HuH-7.5 (cell line): ENCODE measurements at places on chromosomes 4 and X.

- no peak for DNase-seq
Observed at GRCh38 chr4:11471618-11472017, 42.9 kb upstream of the HS3ST1 start.

GRCh38 chrX:17597836-17598439 is 139.4 kb upstream of the SCML1 start:
- DNase-seq, result no peak

- no peak for DNase-seq
Observed at GRCh38 chrX:65195621-65196020, 219.4 kb upstream of the ZC4H2 start.

- no peak for DNase-seq
Observed at GRCh38 chr4:30945586-30945985, 225.4 kb downstream of the PCDH7 start.

DNA sequence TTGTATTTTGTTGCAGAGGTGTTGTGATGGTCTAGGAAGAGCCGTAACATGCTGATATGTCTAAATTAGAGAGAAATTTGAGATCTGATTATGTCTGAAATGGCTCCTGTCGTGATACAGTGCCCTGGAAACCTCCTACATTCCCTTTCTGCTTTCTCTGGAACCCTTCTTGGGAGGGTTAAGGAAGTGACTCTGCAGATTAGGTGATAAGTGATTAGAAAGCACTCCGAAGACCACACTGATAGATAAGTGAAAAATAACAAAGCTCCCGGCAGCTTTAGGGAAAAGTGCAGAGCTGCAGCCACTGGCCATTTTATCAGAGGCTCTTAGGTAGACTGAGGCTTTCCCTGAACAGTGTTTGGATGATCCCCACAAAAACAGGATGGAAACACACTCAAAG is 110.6 kb downstream of the MGST2 start:
- DNase-seq, result no peak

DNA sequence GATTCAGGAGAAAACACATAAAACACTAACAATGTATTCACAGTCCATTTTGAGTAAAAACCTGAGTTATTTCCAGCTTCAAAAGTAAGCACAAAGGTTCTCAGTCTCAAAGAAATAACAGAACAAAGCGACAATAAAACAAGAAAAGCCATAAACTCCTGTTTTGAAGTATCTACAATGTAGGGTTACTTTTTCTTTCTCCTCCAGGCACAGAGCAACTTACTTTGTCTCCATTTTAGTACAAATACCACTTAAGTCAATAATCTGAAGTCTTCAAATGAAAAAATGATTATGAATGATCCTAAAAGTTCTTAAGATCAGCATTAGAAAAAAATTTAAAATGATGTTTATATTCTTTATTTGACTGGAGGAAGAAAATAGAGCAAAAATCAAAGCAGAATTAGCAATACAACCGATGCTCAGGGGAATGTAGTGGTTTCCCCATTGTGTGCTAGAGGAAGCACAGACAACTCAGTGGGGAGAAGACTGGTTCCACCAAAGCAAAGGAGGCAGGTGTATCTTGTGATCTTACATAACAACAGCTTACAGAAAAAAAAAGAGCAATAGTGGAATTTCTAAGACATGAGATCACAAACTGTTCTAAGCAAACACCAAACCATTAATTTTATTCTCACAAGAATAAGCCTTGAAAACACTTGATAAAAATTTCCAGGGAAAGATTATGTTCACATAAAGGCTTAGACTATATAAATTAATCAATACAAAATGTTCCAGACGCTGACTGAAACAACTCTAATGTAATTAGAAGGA is 35.1 kb downstream of the EPHA5 start:
- no peak for DNase-seq

DNA sequence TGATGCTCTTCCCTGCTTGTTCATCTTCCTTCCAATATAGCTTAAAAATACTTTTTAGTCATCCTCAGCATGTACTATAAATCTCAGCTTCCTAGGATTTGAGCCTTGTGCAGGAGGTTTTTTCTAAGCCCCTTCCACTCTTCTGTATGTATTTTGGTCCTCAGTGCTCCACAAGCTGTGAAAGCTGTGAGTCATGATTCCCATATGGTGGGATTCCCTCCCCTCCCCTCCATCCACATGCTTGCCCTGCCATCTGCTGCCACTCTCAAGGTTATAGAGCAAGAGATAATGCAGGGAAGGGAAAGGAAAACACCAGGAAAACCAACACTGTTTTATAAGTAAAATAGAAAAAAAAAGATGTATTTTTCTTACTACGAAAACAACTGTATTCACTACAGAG is 58.5 kb upstream of the AP1S2 start:
- DNase-seq, result no peak

DNA sequence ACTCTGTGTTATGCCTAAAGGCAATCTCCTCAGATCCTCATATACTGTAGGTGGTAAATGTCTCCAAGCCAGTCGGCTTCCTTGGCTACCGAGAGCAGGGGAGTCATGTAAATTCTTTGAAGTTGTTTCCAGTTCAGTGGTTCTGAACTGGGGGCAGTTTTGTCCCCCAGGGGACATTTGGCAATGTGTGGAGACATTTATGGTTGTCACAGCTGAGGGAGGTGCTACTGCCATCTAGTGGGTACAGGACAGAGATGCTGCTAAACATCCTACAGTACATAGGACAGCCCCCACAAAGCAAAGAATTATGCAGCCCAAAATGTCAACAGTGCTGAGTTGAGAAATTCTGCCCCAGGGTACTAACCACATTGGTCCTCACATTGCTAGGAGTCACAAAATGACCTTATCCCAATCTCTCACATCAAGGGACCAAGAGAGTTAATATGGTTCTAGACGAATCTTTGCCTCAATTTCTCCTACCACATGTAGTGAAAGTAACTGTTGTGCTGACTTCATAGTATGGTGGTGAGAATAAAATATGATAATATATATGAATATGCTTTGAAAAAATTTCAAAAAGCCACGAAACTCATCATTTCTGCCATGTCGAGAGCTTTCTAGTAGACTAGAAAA is 104.4 kb upstream of the ARHGAP24 start:
- DNase-seq, result peak; percentile 3

DNA sequence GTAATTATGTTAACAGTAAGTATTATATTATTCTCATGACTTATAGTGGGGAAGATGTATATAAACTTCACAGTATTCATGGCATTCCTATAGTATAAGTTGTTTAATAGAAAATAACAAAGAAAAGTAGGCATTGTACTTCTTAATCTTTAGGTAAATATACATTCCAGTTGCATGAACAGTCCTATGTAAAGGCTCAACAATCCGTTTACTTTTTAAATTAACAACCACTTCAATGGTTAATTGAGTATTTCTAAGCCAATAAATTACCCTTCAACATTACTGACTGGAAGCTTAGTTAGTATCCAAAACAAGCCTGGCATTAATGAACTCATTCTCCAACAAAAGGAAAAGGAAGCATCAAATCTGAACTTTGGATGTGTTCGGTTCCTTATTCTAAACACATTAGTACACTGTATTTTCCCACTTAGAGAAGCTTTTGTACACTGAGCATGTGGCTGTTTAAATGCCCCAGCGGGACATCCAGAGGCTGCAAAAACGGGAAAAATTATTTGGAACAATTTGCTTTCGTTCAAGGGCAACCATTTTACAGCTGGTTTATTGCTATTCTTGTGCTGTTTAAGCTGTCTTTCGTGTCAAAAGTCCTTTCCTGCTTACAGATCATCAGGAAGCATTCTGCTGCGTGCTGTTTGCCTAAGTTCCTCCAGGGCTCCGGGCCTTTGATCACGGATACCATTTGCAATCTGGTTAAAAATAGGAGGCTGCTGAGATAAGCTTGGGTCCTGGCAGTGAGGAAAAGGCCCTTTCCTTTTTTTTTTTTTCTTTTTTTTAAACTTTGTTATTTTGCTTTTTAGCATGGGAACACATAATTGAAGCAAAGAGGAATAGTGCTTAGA is 460.3 kb downstream of the SPRY1 start:
- no peak for DNase-seq

- no peak for DNase-seq
Observed at GRCh38 chrX:12611471-12611870, 179.7 kb upstream of the PRPS2 start.

DNA sequence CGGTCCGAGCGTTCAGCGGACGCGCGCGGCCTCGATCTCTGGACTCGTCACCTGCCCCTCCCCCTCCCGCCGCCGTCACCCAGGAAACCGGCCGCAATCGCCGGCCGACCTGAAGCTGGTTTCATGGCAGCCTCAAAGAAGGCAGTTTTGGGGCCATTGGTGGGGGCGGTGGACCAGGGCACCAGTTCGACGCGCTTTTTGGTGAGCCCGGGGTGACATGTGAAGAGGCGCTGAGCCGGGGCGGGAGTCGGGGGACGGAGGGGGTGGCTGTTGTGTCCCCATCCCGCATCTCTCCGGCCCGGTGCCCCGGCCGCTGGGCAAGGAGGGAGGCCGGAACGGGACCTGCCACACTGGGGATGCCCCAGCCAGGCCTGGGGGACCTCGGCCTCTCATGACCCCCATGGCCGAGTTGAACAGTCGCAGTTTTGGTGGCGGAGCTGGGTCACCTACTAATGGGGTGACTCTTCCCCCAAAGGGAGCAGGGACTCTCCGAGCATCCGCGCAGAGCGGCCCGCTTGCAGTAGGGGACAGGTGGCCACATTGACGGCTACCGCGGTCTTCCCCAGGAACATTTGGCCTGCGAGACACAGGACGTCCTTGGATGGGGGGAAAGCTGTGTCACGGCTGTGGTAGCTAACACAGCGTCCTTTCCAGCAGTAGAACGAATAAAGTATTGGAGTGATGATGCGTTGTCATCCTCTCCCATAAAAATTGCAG is at the start of gene GK:
Gene GK, plus strand, starts transcription at position 9 of the 717 bp plus-strand sequence. Its CDS starts 115 bp downstream, at position 124.
- DNase-seq, result no peak

DNA sequence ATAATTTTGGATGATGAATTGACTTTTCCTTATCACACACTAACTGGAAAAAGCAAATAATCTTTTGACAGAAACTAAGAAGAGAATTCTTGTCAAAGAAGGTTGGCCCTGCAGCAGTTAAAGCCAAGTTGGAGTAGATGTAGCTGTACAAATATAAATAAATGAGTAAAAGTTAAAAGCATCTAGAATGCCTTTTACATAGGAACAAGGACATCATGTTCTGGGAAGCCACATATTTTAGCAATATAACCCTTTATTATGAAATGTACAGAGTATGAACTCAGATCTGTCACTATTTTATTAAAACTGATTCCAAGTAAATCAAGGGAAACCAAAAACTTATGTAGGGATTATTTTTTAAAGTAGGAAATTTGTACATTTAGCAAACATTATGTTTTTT is 269.4 kb upstream of the FAT4 start:
- DNase-seq, result no peak

GRCh38 chr4:123452616-123453015 is 56.0 kb downstream of the SPRY1 start:
- DNase-seq, result no peak
